ENCODE measurements at places on chromosomes 2 and 18.

DNA sequence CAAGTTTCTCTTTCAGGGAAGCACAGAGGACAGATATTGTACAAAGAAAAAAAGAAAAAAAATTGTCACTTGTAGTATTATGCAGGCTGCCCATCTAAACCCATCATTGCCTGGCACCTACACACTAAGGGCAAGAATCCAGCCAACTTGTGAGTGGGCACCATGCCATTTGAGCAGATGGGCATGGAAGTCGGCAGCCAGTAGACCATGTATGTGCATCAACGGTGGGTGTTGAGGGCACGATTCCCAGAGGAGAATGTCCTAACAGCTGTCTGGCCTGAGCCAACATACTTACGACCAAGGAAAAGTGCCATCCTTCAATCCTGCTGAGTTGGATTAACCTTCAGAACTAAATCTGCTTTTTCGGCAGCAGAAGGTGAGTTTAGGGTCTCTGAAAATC lies 63.9 kb downstream of the ARHGAP15 start:
- no peak for DNase-seq

DNA sequence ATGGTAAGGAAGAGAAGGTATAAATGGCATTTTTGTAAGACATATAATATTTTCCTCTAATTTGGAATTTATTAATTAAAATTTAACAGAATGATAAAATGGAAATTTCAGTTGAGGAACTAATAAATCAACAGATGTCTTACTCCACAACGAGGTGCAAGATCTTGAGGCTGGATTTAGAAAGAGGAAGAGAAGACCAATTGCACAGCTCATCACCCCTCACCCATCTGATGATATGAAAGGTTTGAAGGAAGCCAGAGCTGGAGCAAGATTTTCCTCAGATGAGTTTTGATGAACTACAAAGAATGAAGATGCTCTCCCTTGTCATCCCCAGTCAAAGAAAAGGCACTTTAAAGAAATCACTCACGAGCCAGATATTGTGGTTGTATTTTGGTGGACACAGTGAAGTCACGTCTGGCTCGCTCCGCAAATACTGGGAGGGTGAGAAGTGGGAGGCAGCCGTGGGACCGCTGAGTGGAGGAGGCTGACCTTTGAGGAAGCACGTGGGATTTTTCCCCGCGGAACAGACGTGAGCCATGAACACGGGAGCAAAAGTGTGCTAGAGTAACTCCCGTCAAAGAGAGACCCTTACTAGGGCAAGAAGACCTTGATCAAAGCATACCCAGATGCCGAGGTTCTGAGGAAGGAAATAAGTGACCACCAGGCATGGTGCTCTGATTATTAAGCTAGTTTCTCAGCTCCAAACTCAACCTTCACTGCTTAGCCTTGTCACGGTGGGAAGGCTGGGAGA lies 511.4 kb downstream of the RNF144A start:
- DNase-seq, result no peak

DNA sequence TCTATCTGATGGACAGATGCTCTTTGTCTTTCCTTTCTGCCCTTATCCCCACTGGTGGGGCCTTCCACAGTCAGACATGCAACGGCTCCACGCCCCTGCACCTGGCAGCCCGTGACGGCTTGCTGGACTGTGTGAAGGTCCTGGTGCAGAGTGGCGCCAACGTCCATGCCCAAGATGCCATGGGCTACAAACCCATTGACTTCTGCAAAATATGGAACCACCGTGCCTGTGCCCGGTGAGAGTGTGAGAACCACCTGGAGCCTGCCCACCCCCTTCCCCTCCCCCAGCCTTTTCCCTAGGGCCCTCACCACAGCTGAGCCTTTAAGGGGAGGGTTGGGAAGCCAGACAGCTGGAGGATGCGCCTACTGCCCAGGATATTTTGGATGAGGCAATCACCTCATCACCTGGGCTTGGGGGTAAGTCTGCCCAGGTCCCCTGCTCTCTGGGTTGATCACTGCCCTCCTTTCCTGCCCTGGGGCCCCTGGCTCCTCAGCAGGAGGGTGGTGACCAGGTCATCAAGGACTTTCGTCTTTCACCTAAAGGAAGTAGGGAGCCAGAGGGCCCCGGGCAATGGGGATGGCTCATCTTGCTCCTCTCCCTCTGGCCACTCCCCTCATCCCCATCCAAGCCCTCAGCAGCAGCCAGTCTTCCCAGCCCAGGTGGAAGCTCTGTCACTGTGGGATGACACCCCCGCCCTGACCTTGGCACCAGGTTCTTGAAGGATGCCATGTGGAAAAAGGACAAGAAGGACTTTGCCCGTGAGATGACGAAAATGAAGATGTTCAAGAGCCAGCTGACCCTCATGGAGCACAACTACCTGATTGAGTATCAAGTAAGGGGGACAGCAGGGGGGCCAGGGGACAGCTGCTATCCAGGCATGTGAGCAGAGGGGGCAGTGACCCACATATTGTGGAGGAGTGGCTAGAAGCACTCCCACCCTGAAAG lies 3.7 kb downstream of the ANKRD53 start:
- DNase-seq, result peak; percentile 68

GRCh38 chr2:47334356-47335136 lies 68.4 kb upstream of the MSH2 start:
- DNase-seq, result no peak
